ENCODE measurements at places on chromosomes 6 and 20.

DNA sequence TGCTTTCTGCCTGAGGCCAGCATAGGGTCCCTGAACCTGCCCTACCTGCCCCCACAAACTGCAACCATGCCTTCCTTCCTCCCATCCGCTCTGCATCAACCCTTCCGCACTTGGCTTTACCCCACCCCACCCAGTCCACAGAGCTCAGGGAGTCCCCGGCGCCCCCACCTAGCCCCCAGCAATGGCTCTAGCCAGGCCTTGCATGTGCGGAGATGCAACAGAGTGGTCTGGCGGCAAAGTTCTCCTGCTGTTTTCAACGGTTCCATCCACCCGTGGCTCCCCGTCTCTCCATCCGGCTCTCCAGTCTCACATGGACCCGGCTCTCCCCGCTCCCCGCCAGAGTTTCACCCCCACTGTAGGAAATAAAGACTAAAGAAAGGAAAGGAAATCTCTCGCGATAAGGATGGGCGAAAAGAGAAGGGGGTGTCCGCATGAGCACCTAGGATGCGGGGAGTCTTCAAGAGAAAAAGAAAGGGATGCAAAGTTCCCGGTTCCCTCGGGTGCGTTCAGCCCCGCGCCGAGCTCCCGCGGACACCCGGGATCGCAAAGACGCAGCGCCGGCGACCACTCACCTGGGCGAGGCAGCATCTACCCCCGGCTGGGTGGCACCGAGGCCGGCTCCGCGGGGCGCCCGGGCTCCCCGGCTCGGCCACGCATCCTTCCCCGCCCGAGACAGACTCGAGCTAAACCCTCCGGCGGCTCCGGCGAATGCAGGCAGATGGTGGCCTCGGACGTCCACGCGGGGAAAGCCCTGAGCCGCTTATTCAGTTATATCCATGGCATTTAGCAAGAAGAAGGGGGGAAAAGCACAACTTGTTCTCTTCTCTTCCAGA is 579 bp downstream of the LRFN2 start:
- no peak for DNase-seq

DNA sequence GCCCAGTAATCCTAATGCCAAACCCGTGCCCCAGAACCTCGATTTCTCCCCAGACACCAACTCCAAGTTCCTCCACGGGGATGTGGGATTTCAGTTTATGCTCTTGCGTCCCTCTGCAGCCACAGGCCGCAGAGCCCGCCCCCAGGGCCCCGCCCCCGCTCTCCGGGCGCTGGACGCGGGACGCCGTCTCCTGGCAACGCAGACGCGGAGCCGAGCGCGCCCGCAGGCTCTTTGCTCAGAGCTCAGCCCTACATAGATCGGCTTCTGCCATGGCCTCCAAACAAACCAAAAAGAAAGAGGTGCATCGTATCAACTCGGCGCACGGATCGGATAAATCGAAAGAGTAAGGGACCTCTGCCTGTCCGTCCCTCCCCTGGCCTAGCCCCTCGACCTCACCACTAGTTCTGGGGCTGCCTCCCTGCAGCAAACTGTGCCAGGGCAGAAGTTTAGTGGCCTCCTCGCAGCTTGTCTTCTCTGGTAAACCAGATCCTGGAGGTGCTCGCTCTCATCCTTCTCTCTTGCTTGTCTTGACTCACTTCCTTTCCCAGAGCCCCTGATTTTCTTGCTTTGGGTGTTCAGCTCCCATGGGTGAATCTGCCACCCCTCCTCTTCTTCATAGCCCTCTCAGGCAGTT is at the start of gene ADGB:
ADGB (plus strand) TSS at position 201 of the 634 bp plus-strand sequence; CDS start at position 270, 69 bp downstream.
- no peak for DNase-seq

GRCh38 chr6:35428421-35429149 is 23.6 kb upstream of the FANCE start:
- DNase-seq: no peak

DNA sequence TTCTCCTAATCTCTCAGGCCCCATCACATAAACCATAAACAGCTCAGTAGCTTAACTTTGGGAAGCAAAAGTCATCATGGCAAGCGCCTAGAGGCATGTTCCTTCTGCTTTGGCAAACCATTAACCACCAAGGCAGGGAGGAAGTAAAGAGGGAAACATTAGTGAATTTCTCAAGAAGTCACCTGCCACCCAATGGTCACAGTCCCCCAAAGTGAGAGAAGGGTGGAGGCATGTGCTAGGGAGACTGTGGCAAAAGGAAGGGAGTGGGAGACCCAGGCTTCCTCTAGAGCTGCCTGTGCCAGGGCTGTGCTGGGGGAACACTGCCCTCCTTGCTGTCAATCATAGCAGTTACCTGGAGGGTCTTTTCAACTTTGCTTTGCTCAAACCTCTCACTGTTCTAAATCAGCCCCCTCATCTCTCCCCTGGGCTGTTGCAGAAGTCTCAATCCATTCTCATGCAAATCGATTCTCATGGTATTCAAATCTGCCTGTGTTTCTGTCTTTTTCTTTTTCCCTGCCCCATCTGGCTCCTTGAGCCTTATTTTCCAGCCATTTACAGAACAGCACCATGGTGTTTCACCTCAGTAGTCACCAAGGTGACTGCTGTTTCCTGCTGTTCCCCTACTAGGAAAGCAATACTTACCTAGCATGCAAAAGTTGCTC is 1.8 kb upstream of the RNF24 start:
- no peak for DNase-seq

DNA sequence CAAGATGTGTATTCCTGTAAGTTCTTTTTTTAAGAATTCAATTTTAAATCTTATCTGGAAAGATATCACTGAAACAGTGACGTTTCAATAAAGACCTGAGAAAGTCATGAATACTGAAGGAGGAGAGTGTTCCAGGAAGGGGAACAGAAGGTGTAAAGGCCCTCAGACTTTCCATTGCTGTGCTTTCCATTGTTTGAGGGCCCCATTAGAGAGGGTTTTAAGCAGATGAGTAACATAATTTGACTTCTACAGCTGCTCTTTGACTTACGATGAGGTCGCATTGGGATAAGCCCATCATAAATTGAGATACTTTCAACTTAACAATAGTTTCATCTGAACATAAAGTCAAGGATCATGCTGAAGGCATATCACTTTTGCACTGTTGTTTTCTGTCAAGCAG is 24.7 kb downstream of the ACOT13 start:
- no peak for DNase-seq

- DNase-seq: no peak
These were observed 65.0 kb upstream of the SIRPG start for GRCh38 chr20:1722513-1723050.

GRCh38 chr6:166726201-166726600 is 99.2 kb upstream of the RPS6KA2 start:
- DNase-seq: no peak

DNA sequence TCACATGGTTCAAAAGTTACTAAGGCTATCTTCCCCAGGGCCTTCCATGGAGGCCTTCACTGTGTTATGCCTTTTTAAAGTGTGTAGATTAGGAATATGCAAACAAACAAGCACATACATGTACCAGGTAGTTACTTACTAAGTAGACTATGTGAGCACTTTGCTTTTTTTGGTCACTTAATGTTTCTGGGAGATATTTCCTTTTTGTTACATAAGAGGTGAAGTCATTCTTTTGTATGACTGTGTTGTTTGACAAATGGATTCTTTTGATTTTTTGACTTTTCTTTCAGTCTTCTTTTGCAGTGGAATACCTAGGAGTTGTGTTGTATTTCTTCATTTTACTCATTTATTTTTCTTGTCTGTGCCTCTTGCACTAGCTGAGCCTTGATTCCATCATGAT is 39.6 kb upstream of the BCAS1 start:
- DNase-seq: no peak

GRCh38 chr6:156996265-156996664 is 219.1 kb downstream of the ARID1B start:
- no peak for DNase-seq

GRCh38 chr20:31485450-31486339 is 10.6 kb downstream of the REM1 start:
- DNase-seq: peak; percentile 78

- no peak for DNase-seq
These were observed 695.7 kb upstream of the GJE1 start for GRCh38 chr6:141437011-141437410.

DNA sequence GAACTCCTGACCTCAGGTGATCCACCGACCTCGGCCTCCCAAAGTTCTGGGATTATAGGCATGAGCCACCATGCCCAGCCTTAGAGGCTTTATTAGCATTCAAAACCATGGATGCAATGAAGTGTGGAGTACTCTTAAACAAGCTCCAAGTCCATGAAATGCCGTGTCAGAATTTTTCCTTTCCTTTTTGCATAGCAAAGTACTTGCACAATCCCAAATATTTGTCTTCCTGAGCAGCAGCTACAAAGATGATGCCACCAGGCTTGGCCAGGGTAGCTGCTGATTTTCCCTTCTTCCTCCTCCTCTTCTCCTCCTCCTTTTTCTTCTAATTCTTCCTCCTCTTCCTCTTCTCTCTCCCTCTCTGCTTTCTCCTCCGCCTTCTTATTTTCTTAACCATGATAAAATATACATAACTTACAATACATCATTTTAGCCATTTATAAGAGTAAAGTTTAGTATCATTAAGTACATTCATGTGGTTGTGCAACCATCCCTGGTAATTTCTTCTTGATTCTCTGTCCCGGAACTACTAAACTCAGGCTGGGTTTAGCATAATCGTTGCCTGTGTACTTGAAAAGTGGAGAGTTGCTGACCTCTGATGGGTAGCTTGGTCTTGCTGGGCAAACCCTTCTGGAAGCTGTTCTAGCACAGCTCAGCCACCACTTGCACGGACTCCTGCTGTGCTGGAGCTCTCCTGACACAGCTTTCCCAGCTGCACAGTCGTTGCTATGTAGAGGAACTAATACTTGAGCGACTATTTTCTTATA is 20.3 kb downstream of the MUCL3 start:
- DNase-seq: no peak

GRCh38 chr6:13836170-13836569 is 21.8 kb upstream of the MCUR1 start:
- no peak for DNase-seq

- DNase-seq: no peak
These were observed 30.1 kb downstream of the CDS2 start for GRCh38 chr20:5156675-5157448.

DNA sequence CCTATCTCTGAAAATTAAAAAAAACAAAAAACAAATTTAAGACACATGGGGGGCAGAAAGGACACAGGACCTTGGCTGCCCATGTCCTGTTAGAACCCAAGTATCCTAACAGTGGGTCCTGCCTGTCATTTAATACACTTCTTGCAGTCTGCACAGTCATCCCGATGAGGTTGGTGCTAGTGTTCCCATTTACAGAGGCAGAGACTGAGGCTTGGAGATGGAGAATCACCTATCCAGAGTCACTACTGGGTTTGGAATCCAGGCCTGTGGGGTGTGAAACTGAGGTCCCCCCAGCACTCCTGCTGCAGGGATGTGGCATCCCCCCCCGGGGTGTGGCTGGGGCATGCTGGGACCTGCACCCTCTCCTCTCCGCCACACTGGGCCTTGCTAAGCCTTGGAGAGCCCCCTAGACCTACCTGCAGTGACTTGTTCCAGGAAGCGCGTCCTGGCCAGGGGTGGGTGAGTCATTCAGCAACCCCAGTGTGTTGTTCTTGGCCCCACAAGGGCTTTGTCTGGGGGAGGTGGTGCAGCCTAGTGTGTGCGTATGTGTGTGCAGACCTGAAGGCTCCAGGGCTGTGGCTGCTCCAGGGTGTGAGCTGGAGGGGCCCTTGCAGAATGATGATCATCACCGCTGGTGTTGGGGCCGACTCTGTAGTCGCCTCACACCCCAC is 49.7 kb downstream of the BCAS4 start:
- peak; percentile 88 for DNase-seq

DNA sequence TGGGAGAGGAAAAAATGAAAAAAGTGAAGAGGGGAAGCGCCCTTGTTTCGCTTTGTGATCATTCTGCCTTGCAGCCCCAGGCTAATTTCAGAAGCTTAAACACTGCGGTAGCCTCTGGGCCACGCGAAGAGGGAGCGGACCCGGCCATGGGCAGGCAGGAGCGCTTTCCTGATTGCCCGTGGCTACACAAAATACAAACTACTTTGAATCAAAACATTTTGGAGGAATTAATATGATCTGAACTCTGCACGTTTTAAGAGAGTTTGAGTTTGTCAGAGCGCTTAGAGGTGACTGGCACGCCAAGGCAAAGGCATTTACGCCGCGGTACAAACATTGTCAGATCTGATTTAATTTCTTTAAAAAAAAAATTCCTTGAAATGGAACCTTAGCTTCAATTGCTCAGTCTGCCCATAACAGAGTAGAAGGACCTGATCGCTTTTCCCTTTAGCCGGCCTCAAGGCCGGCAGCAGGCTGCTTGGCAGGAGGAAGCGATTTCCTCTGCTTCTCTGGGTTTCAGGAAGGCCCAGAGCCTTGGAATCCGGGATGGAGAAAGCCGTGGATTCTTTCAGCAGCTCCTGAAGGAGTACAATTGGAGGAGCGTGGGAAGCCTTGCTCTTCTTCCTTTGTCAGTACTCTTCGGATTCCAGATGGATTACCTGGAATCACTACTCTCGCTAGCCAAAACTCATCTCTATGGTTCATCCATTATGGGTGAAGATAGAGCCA is 9.7 kb downstream of the TFAP2D start:
- DNase-seq: no peak

GRCh38 chr20:56400001-56400640 is 7.7 kb downstream of the CSTF1 start:
- DNase-seq: peak; percentile 61

- DNase-seq: peak; percentile 36
These were observed 158.9 kb downstream of the MRPL14 start for GRCh38 chr6:43968110-43968965.

DNA sequence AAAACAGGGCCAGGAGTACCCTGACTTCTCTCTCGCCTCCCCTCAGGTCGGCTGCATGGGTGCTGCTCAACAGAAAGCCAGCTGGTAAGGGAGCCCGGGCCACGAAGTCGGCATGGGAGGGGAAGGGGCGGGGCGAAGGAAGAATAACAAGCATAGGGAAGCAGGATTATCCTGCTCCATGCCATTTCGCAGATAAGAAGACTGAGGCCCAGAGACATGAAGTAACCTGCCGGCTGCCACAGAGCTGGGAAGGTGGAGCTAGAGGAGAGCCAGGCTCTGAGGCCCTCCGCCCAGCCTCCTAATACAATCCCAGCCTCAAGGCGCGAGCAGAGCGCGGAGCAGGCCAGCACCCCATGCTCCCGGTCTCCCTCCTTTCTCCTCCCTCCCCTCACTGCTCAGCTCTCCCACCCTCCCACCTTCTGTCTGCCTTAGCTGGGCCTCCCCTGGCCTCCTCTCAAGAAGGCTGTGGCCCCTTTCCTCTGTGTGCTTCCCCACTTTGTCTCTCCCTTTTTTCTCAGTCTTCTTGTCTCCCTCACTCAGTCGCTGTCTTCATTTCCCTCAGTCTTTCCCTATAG is 13.2 kb upstream of the HMGA1 start:
- DNase-seq: no peak

GRCh38 chr6:111743862-111744692 is 129.2 kb downstream of the FYN start:
- DNase-seq: no peak

- DNase-seq: no peak
These were observed 140.7 kb downstream of the PLCB1 start for GRCh38 chr20:8272766-8273165.

DNA sequence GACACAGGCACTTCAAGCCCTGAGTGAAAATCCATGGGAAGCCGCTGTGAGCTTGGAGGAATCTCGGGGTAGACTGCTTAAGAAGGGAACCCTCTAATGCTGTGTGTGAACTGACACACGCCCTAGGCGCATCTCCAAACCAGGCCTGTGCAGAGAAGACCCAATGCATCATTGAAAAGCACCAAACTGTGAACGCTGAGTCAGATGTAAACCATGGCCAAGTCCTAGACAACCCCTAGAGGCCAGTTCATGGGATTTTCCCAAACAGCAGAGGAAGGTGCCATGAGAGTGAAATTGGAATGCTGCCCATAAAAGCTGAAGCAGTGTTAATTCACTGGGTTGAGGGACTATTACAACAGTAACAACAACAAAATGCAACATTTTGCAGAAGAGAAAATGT is 296.5 kb downstream of the SMOC2 start:
- DNase-seq: no peak
